Natural killer cell (primary cell): ENCODE measurements at places on chromosomes 7 and 10. TPM values are rescaled to one million over a fixed set of nuclear protein-coding genes. Genes with fewer than 3 reads are reported as not detected.

GRCh38 chr10:7408291-7409044, 2.4 kb downstream of the SFMBT2 start:
- DNase-seq: peak; percentile 68

- no peak for DNase-seq
Observed at GRCh38 chr7:50658696-50659095, 93.5 kb upstream of the DDC start.

DNA sequence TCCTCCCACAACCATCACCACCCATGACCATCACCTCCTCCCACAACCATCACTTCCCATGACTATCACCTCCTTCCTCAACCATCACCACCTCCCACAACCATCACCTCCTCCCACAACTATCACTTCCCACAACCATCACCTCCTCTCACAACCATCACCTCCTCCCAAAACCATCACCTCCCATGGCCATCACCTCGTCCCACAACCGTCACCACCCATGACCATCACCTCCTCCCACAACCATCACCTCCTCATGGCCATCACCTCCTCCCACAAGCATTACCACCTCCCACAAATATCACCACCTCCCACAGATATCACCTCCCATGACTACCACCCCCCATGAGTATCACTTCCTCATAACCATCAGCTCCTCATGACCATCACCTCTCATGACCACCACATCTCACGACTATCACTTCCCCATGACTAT, 52.2 kb downstream of the PDGFA start:
- peak; percentile 32 for DNase-seq

DNA sequence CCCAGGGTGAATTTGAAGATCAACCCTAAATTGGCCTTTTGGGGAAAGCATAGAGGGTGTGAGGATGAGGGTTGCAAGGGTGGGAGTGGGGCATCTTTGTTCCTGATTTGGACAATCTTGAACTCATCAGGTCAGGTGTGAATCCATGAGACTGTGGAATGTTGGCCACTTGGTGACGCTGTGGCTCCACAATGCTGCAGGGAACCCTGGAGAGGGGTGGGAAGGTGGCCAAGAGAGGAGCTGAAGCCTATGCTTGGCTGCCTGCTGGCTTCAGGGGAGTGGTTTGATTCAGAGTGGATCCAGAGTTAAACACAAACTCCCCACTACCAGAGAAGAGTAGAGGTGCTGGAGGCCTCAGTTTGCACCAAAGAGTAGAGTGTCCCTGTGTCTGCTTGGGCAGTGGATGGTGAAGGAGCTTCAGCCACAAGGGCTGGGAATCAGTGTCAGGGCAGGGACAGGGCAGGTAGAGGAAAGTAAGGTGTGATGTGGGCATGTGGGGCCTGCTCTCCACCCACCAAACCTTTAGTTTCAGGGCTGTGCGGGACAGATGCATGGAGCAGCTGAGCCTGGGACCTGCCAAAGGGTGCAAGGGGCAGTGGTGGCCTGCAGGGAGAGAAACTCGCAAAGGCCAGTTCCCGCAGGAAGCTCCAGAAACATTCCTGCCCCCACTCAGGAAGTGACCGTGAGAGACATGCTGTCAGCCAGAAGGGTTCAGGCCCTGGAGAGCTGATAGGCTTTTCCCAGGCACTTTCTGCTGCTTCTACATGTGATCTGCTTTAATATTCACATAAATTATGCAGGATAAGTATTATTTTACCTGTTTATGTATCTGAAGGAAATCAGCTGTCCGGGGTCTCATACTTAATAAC, 81.0 kb upstream of the PRSS58 start:
- DNase-seq: peak; percentile 55

DNA sequence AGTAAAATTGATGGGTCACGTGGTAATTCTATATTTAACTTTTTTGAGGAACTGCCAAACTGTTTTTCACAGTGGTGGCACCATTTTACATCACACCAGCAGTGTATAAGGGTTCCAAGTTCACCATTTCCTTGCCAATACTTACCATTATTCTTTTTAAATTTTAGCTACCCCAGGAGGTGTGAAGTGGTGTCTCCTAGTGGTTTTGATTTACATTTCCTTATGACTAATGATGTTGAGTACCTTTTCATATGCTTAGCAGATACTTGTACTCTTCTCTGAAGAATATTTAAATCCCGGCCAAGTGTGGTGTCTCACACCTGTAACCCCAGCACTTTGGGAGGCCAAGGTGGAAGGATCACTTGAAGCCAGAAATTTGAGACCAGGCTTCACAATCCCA, 28.5 kb downstream of the FHIP2A start:
- DNase-seq: no peak

DNA sequence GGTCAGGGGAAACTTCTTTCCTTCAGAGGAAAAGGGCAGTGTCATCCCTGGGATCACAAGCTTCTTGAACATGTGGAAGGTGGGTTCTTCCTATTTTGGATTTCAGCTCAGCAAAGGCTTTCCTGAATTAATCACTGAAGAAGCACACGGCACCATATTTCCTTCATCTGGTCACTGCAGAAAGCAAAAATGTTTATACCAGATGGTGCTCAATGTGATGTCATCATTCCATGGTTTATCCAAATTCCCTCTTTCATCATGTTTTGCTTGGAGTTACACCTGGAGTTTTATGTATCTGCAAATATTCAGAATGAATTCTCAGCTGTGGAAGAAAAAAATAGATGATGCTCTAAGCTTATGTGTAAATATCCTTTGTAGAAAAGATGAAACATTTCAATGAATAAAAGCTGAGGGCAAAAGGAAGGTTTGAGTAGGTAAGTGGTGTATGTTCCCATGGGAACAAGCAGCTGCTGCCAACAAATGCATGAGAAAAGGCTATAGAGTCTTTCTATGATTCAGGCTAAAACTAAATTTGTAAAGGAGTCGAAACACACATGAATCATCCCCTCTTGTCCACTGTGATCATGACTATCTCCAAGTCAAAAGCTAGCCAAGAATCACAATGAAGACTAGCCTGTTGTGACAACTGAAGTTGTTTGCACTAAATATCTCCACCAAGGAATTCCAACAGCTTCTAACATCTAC, 26.9 kb upstream of the BPGM start:
- DNase-seq: no peak

DNA sequence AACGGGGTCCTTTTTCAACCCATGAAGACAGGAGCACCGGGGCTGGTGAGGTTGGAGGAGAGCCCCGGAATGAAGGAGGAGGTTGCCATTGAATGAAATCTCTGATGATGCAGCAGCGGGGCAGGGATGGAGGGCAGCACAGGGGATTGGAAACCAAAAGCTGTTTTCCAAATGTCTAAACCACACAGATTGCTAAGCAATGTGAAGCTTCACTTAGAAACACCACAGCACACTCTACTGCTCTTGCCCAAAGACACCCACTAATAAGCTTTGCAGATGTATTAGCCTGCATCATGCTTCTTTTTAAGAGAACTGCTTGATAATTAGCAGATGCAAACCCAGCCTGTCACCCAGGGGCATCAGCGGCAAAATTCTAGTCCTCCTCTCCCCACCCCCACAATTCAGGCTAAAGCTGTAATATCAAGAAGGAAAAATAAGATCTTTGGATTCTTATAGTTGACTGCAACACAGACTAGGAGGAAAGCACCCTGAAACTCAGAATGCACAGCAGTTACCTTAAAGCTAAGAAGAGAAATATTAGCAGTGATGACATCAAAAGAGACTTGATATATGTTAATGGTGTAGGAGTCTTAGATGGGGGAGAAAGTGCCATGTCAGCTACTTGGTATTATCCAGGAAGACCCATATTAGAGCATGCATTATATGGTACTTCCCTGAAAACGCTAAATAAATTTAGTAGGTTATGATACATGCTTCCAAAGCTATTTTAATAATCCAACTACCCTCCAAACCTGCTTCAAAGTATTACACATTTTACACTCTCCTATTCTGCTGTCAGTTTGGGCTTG, 666.7 kb downstream of the KCNMA1 start:
- DNase-seq: no peak

SLC39A12 gene
- total RNA-seq: not detected
